Globus pallidus (tissue), 1 donor: ENCODE measurements at places on chromosomes 2 and 18.
A peak's percentile ranks its signal among the peaks of the same experiment; 100 is the strongest.

DNA sequence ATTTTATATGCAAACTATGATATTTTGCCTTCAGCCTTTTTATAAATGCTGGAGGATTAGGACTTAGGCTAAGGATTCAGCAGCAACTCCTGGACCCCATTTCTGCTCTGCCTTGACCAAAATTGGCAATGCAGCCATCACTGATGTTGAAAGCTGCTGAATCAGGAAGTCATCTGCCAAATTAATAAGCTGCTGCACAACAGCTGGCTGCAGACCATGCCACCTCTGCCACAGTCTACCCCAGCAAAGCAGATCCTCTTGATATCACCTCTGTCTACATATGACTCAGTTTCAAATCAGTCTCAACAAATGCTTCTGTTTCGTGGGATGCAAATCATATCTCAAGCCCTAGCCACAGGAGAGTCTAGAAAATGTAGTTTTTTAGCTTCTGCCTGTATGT is 7.1 kb upstream of the SOS1 start:
- no peak for DNase-seq

DNA sequence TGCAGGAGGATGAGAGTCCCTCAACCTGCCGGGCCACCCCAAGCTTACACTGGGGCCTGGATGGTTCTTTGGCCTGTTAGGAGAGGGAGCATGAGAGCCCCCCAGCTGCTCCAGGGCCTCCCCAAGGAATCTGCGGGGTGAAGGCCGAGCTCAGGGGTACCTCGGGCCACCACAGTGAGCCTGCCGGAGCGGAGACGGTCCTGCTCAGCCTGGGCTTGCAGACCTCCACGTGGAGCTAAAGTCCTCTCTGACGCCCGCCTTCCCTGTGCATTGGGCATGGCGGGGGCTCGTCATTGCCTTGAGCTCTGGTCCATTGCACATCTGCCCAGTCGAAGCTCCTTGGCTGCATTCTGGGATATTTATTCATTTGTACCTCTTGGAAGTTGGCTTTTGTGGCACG is 62.7 kb downstream of the ASB1 start:
- DNase-seq, result no peak

DNA sequence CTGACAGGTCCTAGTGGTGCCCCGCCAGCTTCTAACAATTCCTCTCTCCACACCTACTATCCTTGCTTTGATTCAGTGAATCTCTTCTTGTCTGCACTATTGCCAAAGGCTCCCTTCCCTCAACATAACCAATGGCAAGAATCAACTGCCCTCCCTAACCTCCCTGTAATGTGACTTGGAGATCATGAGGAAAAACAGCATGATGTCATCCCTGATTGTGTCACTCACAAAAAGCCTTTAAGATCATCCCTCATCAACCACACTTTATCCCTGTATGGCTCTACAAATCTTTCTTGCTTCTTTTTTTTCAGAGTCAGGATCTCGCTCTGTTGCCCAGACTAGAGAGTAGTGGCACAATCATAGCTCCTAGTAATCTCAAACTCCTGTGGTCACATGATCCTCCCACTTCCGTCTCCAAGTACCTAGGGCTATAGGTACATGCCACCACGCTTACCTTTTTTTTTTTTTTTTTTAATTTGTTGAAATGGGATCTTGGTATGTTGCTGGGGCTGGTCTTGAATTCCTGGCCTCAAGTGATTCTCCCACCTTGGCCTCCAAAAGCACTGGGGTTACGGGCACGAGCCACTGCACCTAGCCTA is 19.7 kb downstream of the SAP130 start:
- DNase-seq, result no peak

DNA sequence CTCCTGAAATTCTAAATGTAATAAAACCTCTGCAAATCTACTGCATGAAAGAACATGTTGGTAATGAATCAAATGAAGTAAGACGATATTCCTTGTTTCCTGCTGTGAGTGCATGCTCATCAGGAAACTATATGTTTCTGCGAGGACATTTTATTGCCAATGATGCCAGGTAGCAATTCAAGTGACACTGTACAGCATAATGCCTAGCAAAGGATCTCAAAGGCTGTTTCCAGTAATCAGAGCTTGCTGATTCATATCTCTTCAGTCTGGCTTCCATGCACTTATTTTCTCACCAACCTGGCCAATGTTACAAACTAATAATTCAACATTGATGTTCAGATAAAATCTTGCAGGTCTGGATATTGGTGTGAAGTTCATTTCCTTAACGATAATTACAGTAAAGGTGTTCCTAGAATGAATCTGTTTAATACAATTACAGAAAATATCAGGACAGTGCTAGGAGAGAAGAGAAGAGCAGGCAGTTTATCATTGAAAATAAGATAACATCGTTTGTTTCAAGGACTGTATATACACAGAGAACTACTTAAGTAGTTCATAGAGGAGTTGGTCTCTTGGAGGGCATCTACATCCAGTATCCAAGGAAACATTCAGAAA is 568.5 kb upstream of the SOX11 start:
- no peak for DNase-seq

DNA sequence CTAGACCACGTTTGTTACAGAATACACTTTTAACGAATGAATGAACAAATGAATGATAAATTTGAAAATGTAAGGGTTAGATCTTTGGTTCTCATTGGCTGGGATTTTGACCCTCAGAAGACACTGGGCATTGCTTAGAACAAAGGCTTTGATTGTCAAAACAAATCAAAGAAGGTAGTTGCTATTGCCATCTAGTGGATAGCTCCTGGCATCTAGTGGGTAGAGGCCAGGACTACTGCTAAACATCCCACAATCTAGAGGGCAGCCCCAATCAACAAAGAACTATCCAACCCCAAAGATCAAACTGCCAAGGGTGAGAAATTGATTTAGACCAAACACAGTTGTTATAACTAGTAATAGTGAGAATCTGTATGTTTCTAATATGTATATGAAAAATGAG is 552.3 kb downstream of the KCNJ3 start:
- peak; percentile 43 for DNase-seq

DNA sequence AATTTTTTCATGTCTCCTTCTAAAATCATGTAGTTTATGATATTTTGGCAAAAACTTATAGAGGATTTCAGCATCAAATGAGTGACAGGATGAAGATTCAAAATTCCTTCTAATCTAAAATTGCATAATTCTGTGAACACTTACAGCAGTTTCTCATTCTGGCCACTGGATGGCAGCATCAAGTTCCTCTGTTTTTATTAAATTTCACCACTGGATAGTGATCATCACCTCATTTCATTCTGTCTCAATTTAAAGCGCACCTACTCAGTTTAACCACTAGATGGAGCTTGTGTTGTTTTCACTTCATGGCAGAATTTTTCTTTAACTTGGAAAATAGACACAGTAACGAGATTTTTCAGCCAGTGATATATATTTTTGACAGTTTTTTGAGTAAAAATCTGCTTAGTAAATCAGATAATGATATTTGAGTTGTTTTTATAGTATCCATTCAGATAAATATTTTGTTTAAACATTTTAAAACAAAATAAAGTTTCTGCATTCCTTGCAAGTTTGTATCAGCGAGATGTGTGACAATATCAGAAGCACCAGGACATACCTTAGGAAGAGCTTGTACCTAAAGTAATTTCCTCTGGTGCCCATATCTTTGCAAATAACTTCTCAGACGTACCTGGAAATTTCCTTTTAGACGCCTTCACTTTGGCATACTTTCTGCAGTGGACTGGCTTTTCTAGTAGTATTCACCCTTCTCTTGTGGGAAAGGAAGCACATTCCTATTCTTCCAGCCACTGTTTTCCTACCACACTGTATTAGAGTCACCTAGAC is 94.7 kb upstream of the ARHGAP15 start:
- DNase-seq, result peak; percentile 83

DNA sequence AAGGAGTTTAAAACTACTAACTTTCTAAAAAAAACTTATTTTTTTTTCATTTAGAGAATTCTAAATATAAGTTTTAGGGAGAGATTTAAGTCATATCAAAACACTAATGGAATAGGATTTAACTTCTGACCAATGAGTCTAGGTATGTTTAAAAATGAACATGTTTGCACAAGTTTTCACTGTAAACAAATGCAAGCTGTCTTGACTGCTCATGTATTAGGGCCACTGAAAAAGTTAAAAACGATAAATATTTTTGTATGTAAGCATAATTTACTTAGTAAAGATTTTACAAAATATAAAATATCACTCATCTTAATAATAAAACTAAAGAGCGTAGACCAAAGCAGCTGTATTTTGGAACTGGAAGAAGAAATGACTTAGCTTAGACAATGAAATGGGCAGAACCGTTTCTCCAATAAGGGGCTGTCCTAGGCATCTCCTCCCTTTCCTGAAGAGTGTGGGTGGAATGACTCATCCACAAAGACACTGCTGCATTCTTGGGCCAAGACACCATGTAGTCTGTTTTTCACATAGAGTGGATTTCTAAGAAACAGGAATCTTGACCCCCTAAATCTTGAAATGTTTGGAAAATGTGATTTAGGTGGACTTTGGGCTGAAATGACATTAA is 118.8 kb downstream of the MEP1B start:
- no peak for DNase-seq

DNA sequence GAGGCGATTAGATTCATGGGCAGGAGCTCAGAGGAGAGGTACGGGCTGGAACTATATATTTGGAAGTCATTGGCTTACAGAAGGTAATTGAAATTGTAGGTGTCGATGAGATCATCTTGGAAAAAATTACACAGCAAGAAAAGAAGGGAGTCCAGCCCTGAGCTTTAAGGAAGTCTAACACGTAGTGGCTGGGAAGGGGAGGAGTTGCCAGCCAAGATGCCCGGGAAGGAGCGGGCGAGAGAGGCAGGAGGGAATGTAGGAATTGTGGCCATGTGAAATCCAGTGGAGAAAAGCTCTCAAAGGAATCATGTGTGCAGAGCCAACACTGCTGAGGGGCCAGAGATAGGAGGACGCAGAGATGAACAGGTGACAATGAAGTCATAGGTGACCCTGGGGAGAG is 25.6 kb upstream of the SCYGR1 start:
- no peak for DNase-seq

- no peak for DNase-seq
Observed at GRCh38 chr18:74597034-74597661, 522 bp upstream of the ZNF407 start.

DNA sequence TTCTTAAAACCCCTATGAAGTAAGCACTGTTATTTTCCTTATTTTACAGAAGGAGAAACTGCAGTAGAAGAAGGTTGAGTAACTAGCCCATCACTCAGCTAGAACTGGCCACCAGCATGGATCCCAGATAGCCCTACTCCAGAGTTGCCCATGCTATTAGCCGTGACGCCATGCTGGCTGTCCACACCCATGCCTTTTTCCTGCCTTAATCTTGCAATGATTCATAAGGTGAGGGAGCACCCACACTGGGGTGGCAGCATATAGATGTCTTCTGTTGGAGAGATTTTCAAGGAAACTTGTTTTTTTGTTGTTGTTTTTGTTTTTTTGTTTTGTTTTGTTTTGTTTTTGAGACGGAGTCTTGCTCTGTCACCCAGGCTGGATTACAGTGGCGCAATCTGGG is 204.1 kb upstream of the HAAO start:
- no peak for DNase-seq
